ENCODE measurements at places on chromosomes 12 and 14.

DNA sequence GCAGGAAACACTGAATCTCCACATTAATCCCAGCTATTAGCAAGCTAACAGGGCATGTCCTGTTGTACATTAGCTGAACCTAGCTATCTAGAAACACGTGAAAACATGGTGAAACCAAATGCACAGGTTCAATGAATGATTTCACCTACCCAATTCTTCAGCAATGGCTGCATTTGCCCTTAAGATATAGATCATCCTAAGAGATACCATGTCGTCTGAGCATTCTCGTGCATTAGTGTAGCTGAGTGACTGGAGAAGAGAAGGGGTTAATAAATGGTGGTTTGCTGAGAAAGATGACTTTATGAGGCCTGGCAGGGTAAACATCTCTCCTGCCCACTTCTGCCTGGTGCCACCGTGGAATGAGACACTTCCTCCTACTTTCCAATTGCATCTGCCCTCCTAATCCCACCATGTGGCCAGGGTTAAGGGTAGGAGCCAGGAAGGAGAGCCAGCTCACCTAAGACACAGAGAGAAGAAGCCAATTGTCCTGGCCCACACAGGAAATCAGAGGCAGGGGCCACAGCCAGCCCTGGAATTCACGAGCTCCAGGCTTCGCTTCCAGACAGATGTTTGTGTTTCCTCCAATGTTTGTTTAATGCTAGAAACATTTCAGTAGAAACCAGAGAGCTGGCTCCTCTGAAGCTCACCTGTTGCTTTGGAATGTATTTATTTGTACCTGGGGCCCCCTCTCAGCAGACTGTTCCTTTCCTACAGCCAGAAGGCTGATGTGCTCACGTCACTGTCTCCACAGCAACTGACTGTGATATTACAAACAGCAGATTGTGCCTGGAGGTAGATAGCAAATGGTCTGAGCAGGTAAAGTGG lies 126.0 kb upstream of the PARP11 start:
- no peak for DNase-seq

DNA sequence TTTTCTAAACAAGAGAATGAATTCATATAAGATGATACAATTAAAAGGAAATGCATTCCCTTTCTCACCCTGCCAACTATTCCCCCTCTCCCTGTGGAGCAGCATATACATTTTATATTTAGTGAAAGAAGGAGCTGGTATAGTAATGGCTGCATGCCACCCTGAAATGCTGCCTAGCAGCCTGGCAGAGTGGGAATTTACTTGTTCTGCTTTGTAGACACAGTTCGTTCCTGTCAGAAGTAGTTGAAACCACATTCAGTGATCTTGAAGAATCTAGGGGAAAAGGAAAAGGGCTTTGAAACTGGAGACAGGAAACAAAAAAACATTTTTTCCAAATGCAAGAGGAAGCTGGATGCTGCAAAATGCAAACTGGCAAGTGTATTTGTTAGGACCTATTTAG lies 176.0 kb upstream of the PLEKHA5 start:
- DNase-seq: no peak

GRCh38 chr14:72554401-72554800 lies 339.5 kb downstream of the DPF3 start:
- DNase-seq: no peak

DNA sequence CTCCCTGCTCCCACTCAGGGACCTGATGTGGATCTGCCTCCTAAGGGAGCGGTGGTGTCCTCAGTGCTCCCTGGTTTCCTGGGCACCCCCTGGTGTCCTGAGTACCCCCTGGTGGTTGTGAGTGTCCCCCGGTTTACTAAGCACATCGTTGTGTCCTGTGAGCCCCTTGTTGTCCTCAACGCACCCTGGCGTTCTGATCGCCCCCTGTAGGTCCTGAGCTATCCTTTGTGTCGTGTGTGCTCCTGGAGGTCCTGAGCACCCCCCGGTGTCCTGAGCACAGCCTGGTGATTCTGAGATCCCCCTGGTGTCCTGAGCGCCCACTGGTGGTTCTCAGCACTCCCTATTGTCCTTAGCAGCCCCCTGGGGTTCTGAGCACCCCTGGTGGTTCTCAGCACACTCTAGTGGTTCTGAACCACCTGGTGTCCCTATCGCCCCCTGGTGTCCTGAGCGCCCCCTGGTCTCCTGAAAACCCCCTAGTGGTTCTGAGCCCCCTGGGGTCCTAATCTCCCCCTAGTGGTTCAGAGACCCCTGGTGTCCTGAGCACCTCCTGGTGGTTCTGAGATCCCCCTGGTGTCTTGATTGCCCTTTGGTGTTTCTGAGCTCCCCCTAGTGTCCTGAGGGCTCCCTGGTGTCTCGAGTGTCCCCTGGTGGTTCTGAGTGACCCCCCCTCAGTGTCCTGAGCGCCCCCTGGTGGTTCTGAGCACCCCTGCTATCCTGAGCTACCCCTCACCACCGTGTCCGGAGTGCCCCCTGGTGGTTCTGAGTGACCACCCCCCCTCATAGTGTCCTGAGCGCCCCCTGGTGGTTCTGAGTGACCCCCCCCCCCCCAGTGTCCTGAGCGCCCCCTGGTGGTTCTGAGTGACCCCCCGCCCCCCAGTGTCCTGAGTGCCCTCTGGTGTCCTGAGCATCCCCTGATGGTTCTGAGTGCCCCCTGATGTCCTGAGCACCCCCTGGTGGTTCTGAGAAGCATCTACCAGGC lies 615.1 kb downstream of the TMEM121 start:
- DNase-seq: no peak

GRCh38 chr12:124542021-124542949 lies 25.1 kb downstream of the NCOR2 start:
- DNase-seq: no peak

- no peak for DNase-seq
Measured at GRCh38 chr14:68407285-68407684, 385.6 kb downstream of the ZFP36L1 start.

- DNase-seq: peak; percentile 24
Measured at GRCh38 chr14:96363751-96364336, 518 bp downstream of the GSKIP start.

GRCh38 chr14:86363047-86363446 lies 833.1 kb downstream of the FLRT2 start:
- DNase-seq: no peak

- DNase-seq: no peak
Measured at GRCh38 chr12:99142651-99143050, 497.6 kb downstream of the APAF1 start.

- no peak for DNase-seq
Measured at GRCh38 chr12:89259821-89260220, 92.5 kb downstream of the DUSP6 start.

GRCh38 chr12:43493261-43493797 lies 58.7 kb downstream of the ADAMTS20 start:
- DNase-seq: no peak

DNA sequence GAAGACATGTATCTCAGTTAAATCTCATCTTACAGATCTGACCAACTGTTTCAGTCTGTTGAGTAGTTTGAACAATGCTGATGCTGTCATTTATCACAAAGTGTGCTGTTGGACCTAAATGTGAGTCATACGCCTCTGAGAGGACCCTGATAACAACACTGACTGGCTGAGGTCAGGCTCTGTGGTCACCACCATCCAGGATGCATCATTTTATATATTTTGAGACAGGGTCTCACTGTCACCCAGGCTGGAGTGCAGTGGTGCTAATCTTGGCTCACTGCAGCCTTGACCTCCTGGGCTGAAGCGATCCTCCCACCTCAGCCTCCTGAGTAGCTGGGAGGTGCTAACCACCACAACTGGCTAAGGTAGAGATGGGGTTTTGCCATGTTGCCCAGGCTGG lies 181.0 kb upstream of the RGS6 start:
- DNase-seq: no peak

GRCh38 chr14:100030452-100031153 lies 34.6 kb upstream of the EVL start:
- peak; percentile 32 for DNase-seq

DNA sequence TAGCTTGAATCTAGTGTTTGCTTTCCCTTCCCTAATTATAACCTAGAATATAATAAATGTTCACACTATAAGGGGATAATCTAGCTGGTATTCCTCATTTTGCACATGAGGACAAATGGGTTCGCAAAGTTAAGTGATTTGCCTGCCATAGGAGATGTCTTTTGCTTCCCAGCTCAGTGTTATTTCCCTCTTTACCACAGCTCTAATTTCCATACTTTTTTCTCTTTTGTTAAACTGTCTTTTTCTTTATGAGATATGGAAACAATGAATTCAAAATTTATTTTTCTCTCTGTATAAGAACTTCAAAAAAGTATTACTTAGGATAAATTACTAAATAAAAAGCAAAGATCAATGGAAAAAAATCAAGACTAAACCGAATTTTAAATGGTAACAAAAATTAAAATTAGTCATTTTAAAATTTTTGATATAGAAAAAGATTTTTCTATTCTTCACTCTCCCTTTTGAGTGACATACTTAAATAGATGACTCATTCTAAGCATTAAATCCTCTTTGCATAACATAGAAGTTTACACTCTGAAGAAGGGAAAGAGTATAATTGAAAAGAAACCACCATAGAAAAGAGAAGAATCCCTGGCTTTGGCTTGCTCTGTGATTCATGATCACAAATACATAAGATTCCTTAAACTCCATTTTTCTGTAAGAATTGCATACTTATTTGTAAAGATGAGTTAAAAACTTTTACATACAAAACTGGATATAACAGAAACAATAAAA lies 97.3 kb downstream of the INSM2 start:
- DNase-seq: no peak

DNA sequence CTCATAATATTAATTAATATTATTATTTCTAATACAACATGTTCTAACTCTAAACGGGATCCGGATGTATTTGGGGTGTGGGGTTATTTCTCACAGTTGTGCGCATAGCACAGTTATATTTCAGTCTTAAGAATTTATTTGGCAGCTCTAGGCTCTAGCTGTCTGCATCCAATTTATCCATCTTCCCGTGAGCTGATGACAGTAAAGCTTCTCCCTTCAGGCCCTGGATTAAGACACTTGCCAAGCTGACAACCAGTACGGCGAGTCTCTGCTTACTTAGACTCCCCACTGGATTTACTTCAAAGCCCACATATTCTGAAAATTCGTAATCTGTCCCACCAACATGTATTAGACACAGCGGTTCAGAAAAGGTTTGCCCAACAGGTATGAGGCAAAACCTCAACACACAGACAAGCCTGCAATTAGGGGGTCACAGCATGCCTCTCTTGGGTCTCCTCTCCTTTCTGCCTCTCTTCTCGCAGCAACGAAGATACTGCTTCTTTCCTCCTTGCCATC lies 232.9 kb upstream of the TMTC1 start:
- DNase-seq: no peak

GRCh38 chr12:33602515-33602914 lies 162.9 kb upstream of the SYT10 start:
- no peak for DNase-seq

DNA sequence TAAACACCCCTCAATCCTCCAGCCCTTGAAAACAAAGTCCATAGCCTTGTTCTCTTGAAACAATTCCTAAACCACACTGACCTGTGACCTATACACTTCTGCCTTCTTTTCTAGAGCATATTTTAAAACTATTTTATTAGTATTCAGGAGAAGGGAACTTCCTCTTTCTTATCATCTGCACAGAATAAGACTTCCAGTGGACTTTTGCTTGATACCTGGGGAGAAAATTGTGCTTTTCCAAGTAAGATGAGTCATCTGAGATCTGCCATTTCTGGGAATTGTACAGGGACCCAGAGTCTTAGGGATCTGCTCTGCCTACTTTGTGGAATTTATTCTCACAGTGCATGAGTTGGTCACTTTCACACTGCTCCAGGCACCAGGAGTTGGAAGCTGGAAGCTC lies 10.5 kb upstream of the WNT5B start:
- DNase-seq: no peak

DNA sequence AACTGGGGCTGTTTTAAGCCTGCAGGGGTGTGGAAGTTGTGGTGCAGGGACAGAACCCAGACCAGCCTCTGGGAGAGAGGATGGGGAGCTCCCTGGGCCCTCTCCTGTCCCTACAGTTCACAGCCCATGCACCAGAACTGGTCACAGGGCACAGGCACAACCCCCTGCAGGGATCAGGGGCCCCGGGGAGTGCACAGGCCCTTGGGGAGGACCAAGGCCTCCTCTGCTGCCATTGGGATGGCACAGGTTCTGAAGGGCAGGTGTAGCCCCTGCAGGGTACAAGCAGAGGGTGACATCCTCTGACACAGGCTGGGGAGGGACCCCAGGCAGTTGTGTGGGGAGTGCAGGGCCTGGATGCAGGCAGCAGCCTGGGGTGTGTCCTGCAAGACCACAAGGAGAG lies 66.4 kb upstream of the SFSWAP start:
- DNase-seq: no peak

- DNase-seq: no peak
Measured at GRCh38 chr12:126648074-126648473, 1582.8 kb downstream of the AACS start.

DNA sequence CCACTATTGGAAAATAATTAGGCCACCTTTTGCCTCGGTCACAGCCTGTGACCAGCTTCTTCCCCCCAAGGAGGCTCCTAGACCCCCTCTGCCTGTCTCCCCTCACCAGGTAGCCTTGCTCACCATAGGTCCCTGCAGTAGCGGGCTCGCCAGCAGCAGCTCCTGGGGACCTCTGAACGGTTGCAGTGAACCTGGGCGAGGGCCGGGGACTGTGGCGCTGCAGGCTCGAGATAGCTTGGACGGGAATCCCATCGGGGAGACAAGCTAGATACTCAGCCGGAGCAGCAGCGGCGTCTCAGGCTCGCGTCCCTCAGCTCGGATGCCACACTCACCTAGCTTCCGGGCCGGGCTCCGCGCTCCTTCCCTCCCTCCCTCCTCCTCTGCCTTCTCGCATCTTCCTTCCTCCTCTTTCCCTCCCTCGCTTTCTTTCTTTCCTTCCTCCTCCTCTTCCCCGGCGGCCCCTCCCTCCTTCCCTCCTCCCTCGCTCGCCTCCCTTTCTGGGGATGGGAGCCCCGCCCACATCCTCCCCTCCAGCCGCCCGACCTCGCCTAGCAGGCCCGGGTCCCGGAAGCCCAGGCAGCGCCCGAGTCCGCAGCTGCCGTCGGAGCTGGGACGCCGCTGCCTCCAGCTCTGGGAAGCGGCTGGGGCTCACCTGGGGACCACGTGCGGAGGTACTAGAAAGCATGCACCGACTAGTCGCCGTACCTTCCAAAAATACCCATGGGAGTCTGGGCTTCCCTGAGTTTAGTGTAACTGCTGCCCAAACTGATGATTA lies at the start of gene BMP4:
TSS of gene BMP4 (minus strand) at position 399 of the 775 bp plus-strand sequence. CDS start 4,603 bp downstream, outside the sequence.
- DNase-seq: no peak

DNA sequence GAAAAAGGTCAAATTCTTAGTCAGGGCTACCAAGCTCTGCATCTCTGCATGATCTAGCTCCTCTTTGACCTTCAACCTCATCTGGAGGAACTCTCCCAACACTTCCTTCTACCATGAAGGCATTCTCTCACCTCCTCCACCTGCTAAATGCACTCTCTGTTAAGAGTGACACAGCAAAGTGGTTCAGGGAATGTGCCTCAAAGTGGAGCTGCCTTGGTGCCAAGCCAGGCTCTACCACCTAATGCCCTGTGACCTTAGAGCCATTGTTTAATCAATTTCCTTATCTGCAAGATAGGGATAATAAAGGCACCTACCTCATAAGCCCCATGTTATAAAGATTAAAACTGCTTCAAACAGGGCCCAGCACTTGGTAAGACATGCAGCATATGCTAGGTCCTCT lies 236.7 kb downstream of the ANO2 start:
- no peak for DNase-seq

- DNase-seq: no peak
Measured at GRCh38 chr12:111827907-111828306, 14.1 kb upstream of the MAPKAPK5 start.
